ENCODE measurements at places on chromosomes 2 and 18.

GRCh38 chr18:57077786-57078552, 68.9 kb upstream of the BOD1L2 start:
- no peak for DNase-seq

DNA sequence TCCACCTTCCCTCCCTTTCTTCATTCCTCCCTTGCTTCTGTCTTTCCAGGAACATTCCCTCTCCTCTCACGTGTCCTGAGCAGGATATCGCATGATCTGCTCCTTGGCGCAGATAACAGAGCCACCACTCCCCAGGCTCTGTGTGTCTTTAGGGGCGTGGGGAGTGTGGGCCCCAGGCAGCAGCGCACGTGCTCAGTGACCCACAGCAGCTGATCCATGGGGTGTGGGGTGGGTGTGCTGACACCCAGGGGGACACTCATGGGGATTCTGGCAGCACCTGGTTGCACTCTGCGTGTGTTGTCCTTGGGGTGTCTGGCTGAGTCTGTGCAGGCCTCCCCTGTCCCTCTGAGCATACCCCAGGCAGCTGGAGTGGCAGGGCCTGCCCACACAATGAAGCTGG, 9.9 kb upstream of the FOSL2 start:
- no peak for DNase-seq

GRCh38 chr18:69934601-69935265, 12.9 kb downstream of the CD226 start:
- no peak for DNase-seq

- no peak for DNase-seq
These were observed 41.6 kb downstream of the TRAF3IP1 start for GRCh38 chr2:238361877-238362276.

DNA sequence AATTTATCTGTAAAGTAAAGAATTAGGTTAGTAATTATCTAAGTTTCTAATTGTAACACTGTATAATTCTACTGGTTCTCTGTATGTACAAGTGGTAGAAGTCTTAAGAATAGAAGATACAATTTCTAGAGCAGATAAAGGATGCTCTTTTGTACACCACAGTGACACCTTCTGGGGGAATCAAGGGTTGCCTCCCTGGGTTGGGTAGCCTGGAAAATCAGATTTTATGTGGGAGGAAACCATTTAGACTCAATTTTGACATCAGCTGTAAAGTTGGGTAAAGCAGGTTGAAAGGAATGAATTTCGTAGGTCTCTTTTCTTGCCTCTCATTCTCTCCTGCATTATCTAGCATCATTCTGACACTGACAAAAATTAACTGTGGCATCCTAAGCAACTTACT, 354.8 kb downstream of the DCC start:
- DNase-seq: no peak

- no peak for DNase-seq
These were observed 49.3 kb downstream of the ST3GAL5 start for GRCh38 chr2:85839461-85839860.

GRCh38 chr2:36711741-36712314, 15.3 kb downstream of the VIT start:
- DNase-seq: no peak

DNA sequence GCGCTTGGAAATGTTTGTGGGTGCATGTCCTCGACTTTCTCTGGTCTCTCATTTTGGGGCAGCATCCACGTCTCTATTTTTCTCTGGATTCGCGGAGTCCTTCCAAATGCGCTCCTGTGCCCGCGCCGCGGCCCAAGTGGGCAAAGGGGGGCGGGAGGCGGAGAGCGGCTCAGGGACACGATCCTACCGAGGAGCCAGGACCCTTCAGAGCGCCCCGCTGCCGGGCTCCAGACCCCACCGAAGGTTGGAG, 990 bp downstream of the EPAS1 start:
- DNase-seq: no peak

- DNase-seq: no peak
These were observed 20.6 kb upstream of the EPAS1 start for GRCh38 chr2:46276642-46277041.

DNA sequence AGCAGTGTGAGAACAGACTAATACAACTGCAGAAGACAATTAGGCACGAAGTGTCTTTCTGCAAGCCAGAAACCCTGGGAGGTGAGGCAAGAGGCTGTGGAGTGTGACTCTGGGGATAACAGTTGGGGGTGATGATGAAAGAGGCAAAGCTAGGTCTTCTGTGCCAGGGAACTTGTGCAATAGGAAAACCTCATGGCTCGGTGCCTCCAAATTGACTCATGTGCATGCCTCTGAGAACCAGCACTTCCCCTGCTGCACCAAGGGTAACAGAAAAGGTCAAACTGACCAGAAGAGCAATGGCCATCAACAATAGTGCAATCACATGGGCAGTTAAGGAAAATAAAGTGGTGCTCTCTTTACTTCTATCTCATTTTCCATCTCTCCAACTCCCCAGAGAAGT, 136.4 kb downstream of the SCG2 start:
- DNase-seq: no peak

DNA sequence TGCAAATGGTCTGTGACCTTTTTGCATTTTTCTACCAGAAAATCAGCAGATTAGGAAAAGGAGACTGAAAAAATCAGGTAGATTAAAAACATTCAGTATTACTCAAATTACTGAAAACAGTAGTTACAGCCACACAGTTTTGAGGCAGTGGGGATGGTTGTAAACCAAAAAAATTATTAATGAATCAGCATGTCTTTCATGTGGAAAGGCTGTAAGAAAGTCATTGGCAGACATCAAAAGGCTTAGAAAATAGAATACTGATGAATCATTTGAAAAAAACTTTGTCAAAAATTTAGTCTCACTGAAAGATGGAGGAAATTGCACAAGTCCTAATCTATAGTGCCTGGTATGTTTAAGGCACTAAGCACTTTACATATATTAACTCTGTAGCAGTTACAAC, 133.9 kb upstream of the GCFC2 start:
- DNase-seq: no peak

DNA sequence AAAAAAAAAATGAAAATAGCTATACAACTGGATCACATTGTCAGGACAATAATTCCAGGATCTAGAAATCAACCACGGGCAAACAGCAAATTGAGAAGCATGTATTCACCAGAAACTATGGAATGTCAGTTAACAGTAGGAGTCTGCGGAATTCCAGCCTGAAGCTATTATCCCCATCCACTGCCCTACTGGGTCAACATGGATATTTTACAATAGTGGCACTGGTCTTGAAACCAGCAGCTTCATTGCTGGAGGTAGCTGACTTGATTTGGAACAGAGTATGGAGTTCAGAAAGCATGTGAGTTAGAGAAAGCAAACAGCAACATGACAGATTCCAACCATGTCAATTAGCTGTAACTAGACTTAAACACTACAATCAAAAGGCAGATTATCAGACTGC, 55.7 kb upstream of the PDE1A start:
- DNase-seq: no peak

DNA sequence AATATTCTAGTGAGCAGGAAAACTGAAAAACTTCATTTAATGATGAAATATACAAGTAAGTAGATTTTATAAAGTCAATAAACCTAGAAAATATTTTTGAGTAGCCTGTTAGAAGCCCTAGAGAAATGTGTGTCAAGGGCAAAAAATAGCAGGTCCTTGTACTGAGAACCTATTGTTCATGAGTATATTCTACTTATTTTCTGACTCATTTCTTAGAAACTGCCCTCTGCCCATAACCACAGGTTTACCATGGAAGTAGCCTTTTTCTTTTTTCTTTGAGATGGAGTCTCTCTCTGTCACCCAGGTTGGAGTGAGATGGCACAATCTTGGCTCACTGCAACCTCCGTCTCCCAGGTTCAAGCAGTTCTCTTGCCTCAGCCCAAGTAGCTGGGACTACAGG, 19.4 kb upstream of the SELENOI start:
- no peak for DNase-seq

- no peak for DNase-seq
These were observed 828.6 kb upstream of the FSHR start for GRCh38 chr2:49982871-49983270.
